Ascending aorta (tissue), 2 donors: ENCODE measurements at places on chromosomes 3 and 15.

DNA sequence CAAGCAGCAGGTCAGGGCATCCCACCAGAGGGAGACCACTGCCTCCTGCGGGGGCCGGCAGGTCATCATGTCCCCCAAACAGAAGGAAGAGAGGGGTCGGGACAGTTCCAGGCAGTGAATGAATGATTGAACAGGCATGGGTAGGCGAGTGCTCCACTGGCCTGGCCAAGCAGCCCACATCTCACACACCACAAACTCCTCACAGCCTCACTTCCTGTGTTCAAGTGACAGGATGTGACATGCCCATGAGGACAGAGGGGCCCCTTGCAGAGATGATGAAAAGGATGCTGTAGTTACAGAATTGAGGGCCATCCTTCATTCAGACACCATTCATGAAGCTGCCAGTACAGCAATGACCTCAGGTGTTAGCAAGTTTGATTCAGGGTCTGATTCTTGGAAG, 3.7 kb downstream of the IQSEC1 start:
- DNase-seq: no peak

- DNase-seq: no peak
Observed at GRCh38 chr3:194667363-194667762, 4.6 kb downstream of the LSG1 start.

- DNase-seq: no peak
Observed at GRCh38 chr15:69653846-69654245, 201.2 kb downstream of the RPLP1 start.

GRCh38 chr15:45869034-45869668, 234.3 kb downstream of the SQOR start:
- DNase-seq: no peak

DNA sequence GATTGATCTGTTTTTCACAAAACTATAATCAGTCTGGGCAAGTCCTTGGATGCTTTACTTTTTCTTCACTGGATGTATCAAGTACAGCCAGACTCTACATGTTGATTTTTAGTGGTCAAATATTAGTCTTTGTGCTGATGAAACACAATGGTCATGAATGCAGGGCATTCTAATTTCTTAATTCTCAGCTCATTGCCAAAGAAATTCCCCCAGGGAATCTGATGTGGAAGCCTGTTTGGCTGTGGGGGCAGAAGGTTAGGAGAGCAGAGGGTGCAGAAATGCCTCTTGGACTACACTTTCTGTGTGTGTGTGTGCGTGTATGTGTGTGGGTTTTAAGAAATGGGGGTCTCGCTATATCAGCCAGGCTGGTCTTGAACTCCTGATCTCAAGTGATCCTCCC, 48.7 kb upstream of the HACD2 start:
- no peak for DNase-seq

GRCh38 chr3:33544126-33544525, 103.9 kb upstream of the UBP1 start:
- DNase-seq: no peak

GRCh38 chr3:47606165-47606564, 27.5 kb upstream of the CSPG5 start:
- DNase-seq: no peak

- DNase-seq: peak; percentile 75
Observed at GRCh38 chr3:8970971-8971589, 7.8 kb upstream of the RAD18 start.

GRCh38 chr15:57592426-57592825, 722 bp downstream of the MYZAP start:
- no peak for DNase-seq

- no peak for DNase-seq
Observed at GRCh38 chr3:17500618-17501017, 241.8 kb downstream of the TBC1D5 start.

DNA sequence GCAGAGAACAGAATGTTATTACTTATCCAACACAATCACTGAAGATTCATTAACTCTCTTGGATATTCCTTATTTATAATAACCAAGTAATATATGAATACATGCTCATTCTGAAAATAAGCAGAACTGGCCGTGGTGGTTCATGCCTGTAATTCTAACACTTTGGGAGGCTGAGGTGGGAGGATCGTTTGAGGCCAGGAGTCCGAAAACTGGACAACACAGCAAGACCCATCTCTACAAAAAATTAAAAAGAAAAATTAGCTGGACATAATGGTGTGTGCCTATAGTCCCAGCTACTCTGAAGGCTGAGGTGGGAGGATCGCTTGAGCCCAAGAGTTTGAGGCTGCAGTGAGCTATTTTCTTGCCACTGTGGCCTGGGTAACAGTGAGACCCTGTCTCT, 25.9 kb downstream of the RNF168 start:
- DNase-seq: no peak

DNA sequence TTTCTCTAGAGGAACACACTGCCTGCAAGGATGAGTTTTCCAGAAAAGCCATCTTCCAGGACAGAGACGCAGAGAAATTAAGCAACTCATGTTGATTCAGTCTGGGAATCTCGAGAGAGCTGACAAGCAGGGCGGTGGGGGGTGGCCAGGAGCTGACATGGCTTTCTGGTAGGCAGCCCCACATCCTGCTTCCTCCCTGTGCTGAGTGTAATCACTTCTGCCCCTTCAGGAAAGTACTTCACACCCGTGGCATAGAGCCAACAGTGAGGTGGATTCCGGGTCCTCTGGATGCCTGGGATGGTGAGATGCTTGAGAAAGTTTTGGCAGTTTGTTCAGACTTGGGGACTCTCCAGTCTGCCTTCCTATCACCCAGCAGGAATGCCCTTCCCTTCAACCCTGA, 221.1 kb downstream of the SLCO3A1 start:
- no peak for DNase-seq

- DNase-seq: no peak
Observed at GRCh38 chr15:54273928-54274327, 295.7 kb downstream of the UNC13C start.

DNA sequence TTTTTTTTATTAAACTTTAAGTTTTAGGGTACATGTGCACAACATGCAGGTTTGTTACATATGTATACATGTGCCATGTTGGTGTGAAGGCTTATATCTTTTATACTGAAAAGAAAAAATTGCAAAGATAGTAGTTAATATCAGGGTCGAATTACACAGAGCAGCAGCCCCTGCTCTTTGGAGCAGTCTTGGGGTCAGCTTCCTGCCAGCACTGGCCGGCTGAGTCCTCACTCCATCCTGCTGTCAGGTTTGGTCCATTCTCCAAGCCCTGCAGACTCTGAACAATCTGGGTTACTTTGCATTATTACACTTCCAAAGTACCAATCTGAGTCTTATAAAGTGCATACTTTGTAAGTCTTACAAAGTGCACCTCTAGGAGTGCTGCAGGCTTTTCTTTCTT, 66.0 kb downstream of the COL8A1 start:
- no peak for DNase-seq

- DNase-seq: no peak
Observed at GRCh38 chr3:71469138-71469435, 114.4 kb downstream of the FOXP1 start.

GRCh38 chr15:87121336-87121735, 1041.7 kb downstream of the AGBL1 start:
- no peak for DNase-seq

GRCh38 chr3:177345049-177345972, 148.0 kb upstream of the TBL1XR1 start:
- DNase-seq: peak; percentile 80

GRCh38 chr3:140199008-140199407, 264.0 kb downstream of the CLSTN2 start:
- DNase-seq: no peak

GRCh38 chr15:35506272-35506870, 39.6 kb downstream of the DPH6 start:
- no peak for DNase-seq

GRCh38 chr3:132038198-132038825, 3.5 kb upstream of the CPNE4 start:
- no peak for DNase-seq

DNA sequence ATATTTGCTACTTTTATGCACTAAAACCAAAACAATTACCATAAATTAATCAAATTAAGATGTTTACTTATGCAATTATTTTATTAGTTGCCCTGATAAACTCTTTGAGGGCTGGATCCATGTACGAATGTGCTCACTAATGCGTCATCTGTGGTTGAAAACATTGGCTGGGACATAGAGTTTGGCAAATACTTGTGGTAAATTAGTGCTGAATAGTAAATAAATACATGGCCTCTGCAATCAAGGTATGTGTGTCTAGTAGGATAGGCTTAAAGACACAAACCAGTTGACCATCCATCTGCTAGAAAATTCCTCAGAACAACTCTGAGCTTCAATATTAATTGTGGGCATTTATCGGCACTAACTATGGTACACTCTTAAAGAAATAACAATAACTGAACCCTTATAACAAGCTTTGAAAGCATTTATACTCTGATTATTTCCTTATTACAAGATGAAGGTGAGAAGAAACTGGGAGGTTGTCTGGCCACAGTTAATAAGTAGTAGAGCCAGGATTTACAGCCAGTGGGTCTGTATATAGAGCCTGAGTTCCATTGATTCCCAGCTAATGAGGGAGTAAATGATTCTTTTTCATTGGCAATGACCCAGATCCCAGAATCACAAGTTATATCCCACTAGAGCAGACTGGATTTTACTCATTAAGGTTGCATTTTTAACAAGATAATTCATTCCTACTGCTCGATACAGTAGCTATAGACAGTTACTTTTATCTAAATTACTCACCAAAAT, 169.5 kb upstream of the CNTN6 start:
- no peak for DNase-seq

- no peak for DNase-seq
Observed at GRCh38 chr3:13349823-13350222, 70.3 kb downstream of the NUP210 start.

DNA sequence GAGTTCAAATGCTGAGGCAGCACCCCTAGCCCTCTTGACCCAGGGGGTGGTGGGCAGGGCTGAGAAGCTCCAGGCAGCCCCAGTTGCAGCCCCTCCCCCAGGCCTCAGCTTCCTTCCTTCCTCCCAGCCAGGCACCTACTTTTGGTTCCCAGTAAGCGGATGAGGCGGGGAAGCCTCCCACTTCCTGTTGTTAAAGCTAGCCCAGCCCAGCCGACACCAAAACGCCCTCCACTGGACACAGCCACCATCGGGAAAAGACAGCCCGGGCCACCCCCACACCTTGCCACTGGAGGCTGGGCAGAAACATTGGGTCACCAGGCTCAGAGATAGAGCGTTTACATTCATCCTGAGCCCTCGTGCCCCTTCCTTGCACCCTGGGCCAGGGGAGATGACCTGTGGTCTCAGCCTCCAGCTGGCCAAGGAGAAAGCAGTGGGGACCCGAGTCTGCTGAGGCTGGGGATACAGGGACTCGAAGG, 3.5 kb downstream of the DUSP7 start:
- DNase-seq: peak; percentile 67

GRCh38 chr3:14801031-14801430, 17.7 kb upstream of the FGD5 start:
- no peak for DNase-seq

GRCh38 chr3:175311946-175312345, 452.8 kb downstream of the NAALADL2 start:
- DNase-seq: no peak

- DNase-seq: no peak
Observed at GRCh38 chr3:28132941-28133340, 108.5 kb upstream of the CMC1 start.

DNA sequence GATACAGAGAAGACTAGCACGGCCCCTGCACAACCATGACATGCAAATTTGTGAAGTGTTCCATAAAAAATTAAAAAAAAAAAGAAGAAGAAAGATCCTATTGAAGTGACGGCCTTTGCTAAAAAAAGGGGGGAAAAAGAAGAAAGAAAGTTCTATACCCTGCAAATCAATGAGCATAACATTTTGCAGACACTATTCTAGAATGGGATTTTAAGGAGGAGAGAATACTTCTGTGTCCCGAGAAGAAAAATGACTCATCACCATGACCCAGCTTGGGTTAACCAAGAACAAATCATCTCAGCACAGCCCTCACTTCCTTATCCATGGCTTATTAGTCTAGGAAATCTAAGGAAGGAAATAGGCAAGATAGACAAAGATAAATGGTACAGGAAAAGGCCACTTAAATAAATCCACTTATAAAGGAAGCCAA, 7.4 kb upstream of the SH3BP5 start:
- DNase-seq: no peak

DNA sequence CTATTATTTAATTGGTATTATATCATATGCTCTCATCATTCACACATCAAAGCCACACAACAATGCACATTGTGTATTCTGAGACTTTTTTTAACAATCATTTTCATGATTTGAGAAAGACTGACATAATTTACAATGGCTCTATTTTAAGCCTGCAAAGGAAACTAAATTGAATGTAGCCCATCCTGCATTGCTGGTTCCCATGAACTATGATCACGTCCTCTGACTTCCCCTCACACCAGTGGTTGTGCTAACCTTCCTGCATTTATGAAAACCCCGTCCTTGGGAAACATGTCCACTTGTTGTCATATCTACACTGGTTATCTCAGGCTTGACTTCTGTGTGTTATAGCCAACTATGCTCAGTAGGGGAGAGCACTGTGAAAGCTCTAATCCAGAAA, 546.2 kb downstream of the MECOM start:
- DNase-seq: no peak

- DNase-seq: no peak
Observed at GRCh38 chr3:149705416-149705815, 46.9 kb downstream of the COMMD2 start.

GRCh38 chr3:20052851-20053250, 12.6 kb downstream of the KAT2B start:
- no peak for DNase-seq

DNA sequence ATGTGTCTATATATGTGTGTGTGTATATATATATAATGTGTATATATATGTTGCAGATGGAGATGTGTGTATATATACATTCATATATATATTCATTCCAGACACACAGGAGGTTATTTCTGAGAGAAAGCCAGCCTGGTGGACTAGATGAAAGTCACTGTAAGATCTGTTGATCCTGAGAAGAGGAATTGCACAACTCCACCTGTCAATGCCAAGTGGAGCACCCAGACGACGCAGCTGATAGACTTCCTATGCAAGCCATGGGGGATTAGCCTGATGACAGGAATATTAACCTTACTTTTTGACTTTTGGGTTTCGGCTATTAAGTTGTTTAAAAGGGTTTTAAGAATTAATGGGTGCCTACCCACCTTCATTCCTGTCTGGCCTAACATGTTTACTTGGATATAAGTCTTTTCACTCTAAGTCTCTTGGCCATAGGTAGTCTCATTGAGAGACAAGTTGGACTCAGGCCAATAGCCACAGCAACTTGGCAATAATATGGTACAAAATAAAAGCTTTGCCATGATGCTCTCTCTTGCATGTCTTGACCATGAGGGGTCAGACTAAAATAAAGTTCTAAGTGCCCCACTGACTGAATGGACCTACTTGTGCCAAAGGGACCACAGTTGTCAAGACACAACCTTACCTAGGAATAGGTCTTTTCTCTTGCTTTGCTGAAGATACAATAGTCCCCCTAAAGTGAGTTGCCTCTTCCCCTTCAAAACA, 35.9 kb upstream of the GOLGA6L2 start:
- no peak for DNase-seq

DNA sequence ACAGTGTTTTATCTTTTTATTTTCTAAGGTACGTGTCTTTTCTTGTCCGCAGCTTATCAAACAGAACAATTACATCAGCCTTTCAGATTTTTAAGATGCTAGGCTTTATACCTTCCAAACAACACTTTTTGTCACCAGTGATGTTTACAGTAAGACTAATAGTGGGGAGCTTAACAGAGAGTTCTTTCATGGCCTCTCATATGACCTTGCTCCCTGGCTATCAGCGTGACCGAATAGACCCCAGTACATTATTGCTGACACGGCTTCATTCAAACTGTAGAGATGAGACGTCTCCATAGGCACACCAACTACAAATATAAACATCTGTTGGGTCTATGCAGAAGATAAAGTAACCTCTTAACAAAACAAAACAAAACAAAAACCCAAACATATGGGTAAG, 477.6 kb upstream of the KCNMB2 start:
- no peak for DNase-seq

GRCh38 chr3:56816061-56816460, 14.3 kb upstream of the ARHGEF3 start:
- no peak for DNase-seq
